ENCODE measurements at places on chromosomes 3 and 15. TPM values are rescaled to one million over a fixed set of nuclear protein-coding genes. Genes with fewer than 3 reads are reported as not detected.

The GPX1 gene
- 306 TPM for total RNA-seq

The PRICKLE2 gene
- total RNA-seq = 2.8 TPM

The SLC22A14 gene
- total RNA-seq = 0.07 TPM

The CLDN11 gene
- total RNA-seq = 0.21 TPM

The ZPLD1 gene
- not detected for total RNA-seq

The IFRD2 gene
- total RNA-seq = 101 TPM

The PAQR9 gene
- 2.2 TPM for total RNA-seq

The CCDC39 gene
- not detected for total RNA-seq

The NTRK3 gene
- 26.3 TPM for total RNA-seq

The CHRNB4 gene
- 1.6 TPM for total RNA-seq

The SLC7A14 gene
- total RNA-seq = not detected

The CYP1A2 gene
- total RNA-seq = not detected

The GABRR3 gene
- not detected for total RNA-seq

The CCDC33 gene
- total RNA-seq = 6.7 TPM

The P2RY1 gene
- total RNA-seq = 0.50 TPM

The MESP1 gene
- total RNA-seq = 1.7 TPM

The CASR gene
- not detected for total RNA-seq

The ACVR2B gene
- total RNA-seq = 3.1 TPM

The TNNC1 gene
- total RNA-seq = 1.5 TPM

The DOCK3 gene
- 0.44 TPM for total RNA-seq

The ITIH1 gene
- not detected for total RNA-seq

The SCG5 gene
- total RNA-seq = 1.9 TPM
